ENCODE measurements at places on chromosomes 1 and 21.
A peak's percentile ranks its signal among the peaks of the same experiment; 100 is the strongest.

DNA sequence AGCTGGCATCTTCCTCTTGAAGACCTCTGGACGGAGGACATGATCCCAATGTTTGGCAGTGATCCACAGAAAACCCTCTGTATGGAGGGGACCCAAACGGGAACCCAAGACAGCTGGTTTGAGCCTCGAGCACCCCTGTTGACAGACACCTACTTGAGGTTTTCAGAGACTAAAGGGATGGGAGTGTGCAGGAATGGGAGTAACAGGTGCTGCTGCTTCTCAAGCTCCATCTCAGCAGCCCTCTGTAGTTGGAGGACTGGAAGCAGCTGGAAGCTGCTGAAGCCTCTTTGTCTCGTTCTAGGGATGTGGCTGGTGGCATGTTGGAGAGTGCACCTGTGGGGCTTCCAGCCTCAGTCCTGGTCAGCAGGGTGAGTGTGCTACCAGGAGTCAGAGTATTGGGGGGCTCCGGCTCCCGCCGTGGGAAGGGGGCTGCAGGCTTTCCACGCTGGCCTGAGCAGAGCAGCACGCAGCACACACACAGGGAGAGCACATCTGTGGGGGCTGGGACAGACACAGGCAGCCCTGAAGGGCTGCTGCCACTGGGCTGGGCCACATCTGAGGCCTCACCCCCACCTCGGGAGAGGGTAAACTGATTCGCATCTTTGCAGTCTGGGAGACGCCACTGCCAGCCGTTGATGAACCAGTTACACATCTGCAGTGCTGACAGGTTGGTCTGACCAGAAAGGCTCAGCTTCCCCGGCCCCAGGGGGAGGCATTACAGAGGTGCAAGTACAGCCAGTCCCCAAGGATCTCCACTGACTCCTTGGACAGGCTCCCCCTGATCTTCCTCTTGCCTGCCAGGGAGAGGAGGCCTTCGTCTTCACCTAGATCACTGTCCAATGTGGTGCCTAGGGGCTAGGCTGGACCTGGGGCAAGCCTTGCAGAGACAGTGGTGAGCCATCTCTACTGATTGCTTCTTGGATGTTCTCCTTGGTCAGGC, 56.6 kb downstream of the ADSS2 start:
- no peak for DNase-seq

- no peak for DNase-seq
These were observed 63.7 kb upstream of the IGSF5 start for GRCh38 chr21:39681257-39681656.

- DNase-seq = no peak
These were observed 50.2 kb downstream of the UBE4B start for GRCh38 chr1:10082785-10083479.

- no peak for DNase-seq
These were observed 7.7 kb upstream of the HES5 start for GRCh38 chr1:2537784-2538115.

- DNase-seq = no peak
These were observed 82.4 kb upstream of the POU3F1 start for GRCh38 chr1:38128926-38129453.

- DNase-seq = peak; percentile 48
These were observed 13.5 kb upstream of the ACBD6 start for GRCh38 chr1:180515857-180516388.

GRCh38 chr1:95340061-95340460, 106.1 kb downstream of the RWDD3 start:
- no peak for DNase-seq

DNA sequence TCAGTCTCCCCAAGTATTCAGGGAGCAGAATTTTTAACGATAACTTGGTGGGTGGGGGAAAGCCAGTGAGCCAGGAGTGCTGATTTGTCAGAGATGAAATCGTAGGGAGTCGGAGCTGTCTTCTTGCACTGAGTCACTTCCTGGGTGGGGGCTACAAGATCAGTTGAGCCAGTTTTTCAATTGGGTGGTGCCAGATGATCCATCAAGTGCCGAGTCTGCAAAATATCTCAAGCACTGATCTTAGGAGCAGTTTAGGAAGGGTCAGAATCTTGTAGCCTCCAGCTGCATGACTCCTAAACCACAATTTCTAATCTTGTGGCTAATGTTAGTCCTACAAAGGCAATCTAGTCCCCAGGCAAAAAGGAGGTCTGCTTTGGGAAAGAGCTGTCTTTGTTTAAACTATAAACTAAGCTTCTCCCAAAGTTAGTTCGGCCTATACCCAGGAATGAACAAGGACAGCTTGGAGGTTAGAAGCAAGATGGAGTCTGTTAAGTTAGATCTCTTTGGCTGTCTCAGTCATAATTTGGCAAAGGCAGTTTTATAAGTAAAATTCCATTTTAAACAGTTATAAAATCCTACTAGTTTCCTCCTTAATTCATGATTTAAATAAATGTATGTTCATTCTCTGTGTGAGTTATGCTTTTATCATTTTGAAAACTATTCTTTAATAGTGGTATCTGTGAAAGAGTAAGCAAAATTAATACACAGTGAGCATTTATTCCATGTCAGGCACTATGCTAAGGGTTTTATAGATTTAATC, 51.7 kb downstream of the SLC16A1 start:
- no peak for DNase-seq

- no peak for DNase-seq
These were observed 4.2 kb upstream of the OTUD3 start for GRCh38 chr1:19877821-19878636.

- DNase-seq = no peak
These were observed 16.4 kb downstream of the CCN1 start for GRCh38 chr1:85596947-85597346.

DNA sequence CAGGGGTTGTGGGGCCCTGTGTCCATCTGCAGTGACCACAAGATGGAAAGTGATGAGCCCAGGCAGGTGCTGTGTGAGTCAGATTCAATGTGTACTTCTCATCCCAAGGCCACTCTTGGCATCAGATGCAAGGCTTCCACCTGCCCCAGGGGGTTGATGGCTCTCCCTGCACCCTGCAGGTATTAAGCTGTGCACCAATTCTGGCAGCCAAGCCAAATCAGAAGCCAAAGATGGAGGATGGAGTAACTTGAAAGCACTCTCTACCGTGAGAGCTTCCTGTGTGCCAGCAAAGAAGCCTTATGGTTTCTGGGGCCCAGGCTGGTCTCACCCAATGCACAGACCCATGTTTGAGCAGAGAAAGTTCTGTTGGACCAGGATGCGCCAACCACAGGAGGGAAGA, 44.3 kb upstream of the TENT5C start:
- no peak for DNase-seq

DNA sequence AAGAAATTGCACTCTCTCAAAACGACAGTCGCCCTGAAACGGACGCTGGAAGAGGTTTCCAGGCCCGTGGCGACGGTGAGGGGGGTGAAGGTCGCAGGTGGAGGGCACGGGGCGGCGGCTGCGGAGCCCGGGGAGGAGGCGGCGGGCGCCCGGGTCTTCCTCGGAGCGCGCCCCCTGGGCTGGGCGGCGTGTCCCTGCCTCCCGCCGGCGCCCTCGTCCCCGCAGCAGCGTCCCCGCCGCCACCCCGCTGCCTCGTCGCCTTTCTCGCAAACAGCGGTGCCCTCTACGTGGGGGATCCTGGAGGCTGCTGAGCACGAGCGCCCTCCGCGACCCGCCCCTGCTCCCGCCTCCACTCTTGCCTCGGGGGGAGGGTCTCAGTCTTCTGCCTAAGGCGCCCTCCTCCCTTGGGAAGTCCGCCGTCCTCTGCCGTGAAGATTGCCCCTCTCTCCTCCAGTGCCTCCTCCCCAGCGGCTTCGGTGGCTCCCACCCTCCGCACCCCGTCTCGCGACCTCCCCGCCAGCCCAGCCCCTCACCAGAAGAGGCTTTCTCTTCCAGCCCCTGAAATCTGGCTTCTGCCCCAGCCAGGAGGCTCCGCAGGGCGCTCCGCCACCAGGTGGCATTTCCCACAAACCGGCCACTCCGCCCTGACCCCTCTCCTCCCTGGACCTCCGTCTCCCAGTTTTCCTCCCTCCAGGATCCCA, 227.4 kb downstream of the SDCCAG8 start:
- DNase-seq = peak; percentile 56

DNA sequence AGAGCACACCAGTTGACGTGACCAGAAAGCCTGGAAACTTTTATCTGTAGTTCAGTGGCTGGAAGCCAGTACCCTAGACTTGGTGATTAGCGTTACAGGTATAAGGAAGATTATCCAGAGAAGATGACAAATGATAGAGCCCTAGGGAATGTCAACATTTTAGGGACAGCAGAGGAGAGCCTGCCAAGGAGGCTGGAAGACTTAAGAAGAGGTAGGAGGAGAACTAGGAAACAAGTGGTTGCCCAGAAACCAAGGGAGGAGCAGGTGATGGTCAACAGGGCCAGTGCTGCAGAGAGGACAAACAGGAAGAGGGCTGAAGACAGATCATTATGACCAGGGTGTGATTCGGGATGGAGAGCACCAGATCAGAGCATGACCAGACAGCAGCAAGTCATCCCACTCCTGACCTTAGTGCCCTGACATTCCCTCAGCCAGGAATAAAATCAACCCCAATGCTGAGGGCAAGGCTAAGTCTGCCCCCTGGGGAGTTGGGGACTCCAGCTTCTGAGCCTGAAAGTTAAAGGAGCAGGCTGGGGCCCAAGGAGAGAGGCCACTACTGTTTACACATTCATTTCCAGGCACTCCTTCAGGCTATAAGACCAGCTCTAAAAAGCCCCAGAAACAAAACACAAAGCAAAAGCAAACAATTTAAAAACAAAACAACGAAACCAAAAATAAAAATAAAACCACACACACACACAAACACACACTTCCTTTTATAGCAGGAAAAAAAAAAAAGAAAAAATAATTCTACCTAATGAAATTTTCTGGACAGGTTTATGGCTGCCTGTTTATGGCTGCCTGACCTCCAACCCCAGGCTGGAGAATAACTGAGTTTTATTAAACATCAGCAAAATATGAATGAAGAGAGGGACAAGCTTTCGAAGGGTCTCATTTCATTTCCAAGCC, 48.6 kb upstream of the LRRC52 start:
- peak; percentile 12 for DNase-seq

GRCh38 chr1:30786264-30786991, 28.9 kb upstream of the LAPTM5 start:
- DNase-seq = peak; percentile 50

DNA sequence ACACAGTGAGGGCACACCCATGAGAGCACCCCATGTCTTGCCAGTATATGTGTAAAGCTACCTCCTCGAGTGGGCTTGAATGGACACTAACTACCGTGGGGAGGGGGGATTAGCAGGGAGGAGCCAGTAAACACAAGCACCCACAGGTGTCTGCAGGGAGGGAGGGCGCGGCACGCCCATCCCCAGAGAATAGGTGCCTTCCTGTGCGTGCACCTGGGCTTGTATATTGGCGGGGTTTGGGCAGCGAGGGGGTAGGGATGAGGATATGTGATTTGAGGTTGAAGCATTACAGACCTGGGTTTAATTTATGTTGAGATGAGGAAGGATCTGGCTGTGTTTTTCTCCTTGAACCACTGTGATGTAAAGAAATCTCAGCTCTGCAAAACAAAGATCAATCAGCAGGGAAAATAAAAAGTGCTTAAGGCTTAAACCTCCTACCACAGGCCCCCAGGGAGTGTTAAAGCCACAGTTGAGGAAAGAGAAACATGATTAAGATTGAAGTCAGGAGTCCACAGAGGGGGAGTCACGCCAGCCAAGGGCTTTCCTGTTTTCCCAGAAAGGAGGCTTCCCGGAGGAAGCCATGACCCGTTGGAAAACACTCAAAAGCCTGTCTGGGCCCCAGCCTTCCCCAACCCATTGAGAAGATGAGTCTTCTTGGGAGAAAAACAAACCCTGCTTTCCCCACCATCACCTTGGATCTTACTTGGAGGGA, 80.0 kb downstream of the CAMK2N1 start:
- DNase-seq = peak; percentile 11

GRCh38 chr1:203625628-203626019, 1.0 kb upstream of the ATP2B4 start:
- DNase-seq = peak; percentile 46

Data from right kidney (tissue), 9 donors.